ENCODE measurements at places on chromosomes 6 and 20. TPM values are rescaled to one million over a fixed set of nuclear protein-coding genes. Genes with fewer than 3 reads are reported as not detected.

MYLIP gene
- 86.8 TPM for polyA plus RNA-seq

CST4 gene
- polyA plus RNA-seq: not detected

CRYBG1 gene
- polyA plus RNA-seq: 10.1 TPM

ADGRB3 gene
- not detected for polyA plus RNA-seq

ADGRG6 gene
- polyA plus RNA-seq: not detected

SRMS gene
- polyA plus RNA-seq: not detected

PPP1R16B gene
- 13.4 TPM for polyA plus RNA-seq

KHDRBS2 gene
- not detected for polyA plus RNA-seq

SLC17A3 gene
- polyA plus RNA-seq: not detected

DUSP15 gene
- polyA plus RNA-seq: not detected

CNKSR3 gene
- polyA plus RNA-seq: not detected

DNA sequence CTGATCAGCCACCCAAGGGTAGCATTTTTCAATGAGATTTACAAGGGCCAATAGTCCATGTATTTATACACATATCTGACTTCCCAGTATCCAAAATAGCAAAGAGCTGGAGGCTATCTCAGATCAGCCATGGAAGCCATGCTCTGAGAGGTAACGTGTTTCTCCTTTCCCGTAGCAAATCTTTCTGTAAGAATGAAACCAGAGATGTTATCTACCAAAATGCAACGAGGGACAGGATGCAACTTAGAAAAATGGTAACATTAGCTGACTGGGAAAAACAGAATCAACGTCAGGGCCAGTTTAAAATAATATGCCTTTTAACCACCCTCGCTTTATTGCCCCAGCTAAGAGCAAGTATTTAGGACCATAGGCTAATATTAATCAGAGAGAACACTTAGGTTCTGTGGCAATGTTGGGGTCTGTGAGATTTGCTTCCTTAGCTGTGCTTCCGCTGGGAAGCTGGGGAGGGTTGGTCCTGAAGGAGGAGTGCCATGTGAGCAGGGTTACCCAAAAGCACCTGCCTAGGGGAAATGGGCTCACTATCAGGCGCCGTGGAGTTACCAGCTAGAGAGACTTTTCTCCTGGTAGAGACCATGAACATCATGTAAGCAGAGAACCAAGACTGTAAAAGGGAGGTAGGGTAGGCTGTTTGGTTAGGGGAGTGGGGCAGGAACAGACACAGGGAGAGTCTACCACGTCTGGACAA lies 1.2 kb downstream of the ZNF831 start:
- peak; percentile 60 for DNase-seq

- no peak for DNase-seq
These were observed 14.2 kb downstream of the PAX1 start for GRCh38 chr20:21719592-21720214.

- DNase-seq: no peak
These were observed 453.5 kb upstream of the JARID2 start for GRCh38 chr6:14792118-14792955.

DNA sequence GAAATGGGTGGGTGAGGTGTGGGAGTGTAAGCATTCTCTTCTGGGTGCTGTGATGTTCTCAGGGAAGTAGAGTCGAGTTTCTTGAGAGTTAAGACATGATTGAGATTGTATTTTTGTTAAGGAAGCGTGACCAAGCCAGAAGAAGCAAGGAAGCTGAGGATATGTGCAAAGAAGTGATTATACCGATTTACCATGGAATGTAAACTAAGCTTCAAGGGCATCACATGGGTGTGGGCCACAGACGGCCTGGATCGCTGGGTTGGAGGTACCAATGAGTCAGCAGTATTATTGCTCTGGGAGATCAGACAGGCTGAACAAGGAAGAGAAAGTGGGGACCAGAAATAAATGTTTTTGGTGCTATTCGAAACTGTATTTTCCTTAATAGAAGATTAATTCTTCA lies 184.1 kb upstream of the GMDS start:
- no peak for DNase-seq

DNA sequence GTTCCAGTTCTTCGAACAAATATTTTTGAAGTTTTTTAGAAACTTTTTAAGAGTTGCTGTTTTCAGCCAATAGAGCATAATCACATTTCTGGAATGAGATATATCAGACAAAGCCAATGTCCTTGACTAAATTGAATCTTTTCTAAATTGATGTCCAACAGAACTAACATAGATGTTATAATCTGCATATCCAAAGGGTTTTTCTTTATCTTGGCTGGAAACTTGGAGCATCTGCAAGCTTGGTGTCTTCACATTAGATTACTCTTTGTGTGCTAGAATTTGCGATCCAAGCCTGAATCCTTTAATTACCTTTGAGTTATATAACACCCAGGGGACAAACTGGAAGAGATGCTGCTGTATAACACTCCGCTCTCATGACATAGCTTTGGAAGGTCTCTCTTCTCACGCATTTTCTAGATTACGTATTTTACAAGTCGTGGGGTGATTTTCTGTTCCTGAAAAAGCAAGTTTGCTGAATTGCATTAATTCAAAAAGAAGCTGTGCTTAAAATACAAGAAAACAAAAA lies 64.4 kb upstream of the FUCA2 start:
- no peak for DNase-seq

DNA sequence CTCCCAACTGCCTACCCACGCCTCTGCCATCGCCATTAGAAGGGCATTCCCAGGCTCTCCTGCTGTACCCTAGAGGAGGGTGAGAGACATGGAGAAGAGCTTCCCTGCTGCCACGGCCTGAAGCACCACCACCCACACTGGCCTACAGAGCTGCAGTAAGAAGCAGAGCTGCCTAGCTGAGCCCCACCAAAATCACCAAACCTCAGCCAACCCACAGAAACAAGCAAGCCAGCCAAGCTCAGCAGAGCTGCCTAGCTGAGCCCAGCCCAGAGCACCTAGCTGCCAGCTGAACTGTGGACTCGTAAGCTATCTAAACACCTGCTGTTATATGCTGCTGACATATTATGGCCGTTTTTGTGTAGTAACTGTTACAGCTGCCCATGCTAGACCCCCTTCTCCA lies 149.2 kb downstream of the PCSK2 start:
- no peak for DNase-seq

DNA sequence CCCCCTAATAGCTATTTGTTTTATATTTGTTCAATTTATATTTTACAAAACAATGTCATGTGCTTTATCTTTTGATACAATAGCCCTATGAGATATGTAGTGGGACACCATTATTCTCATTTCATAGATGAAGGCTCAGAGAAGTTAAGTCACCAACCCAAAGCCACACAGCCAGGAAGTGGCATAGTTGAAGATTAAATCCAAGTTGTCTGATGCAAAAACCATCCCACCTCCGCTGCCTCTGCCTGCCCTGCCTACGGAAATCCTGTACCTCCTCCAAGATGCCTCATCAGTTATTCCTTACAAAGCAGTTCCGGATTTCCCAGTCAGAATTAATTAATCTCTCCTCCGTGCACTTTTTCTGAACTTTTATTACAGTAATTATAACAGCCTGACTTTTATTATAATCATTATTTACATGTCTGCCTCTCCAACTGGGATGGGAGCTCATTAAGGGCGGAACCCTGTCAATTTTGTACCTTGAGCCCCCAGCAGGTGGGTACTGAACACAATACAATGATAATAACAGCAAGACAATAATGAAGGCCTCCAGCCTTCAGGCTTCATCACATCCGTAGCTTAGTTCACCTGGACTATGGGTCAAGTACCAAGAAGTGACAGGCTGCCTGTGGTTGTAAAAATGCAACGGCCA lies 54.7 kb downstream of the LRFN2 start:
- no peak for DNase-seq

DNA sequence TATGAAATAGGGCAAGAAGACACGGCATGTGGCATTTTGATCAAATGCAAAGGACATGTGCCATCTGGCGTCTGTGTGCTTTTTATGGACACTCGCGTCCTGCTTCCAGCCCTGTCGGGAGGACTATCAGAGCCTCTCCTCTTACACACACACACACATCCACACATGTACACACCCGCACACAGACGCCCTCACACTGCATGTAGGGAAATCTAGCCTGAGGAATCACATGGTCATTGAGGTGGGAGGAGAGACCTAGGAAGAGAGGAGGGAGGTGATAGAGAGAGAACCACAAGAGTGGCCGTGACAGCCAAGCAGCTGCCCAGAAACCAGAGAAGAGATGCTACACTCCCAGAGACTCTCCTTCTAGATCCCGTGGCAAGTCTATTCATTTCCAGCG lies 105.9 kb upstream of the CDYL start:
- DNase-seq: no peak

GRCh38 chr20:49432550-49432949 lies 49.9 kb downstream of the KCNB1 start:
- no peak for DNase-seq

DNA sequence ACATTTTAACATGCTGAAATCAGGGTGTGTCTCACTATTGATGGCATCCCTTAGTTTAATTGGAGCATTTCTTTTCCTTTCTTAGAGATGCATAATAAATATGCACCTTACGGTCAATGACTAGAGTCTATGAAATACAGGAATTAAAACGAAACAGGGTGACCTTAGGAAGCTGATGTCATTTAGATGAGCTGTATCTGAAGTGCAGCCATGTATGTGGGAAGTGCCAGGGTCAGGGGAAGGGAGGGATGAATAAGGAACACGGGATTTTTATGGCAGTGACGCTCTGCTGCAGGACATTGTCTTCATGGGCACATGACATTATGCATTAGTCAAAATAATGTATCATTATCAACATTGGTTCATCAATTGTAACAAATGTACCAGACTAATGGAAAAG lies 84.0 kb downstream of the AGPAT4 start:
- DNase-seq: no peak

DNA sequence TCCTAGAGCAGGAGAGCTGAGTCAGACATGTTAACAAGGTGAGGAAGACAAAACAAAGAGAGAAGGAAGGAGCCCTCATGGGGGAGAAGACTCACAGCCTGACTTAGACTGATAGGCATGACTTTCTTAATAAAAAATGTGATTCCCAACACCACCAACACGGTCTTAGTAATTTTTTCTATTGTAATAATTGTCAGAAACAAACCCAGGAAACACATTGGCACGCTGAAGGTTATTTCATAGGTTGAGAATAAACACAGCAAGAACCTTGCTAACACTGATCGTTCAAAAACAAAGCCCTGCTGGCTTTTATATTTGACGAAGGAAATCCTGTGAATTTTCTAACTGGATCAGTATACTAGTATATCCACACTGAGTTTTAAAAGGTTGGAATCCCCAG lies 286.8 kb downstream of the HACE1 start:
- no peak for DNase-seq

DNA sequence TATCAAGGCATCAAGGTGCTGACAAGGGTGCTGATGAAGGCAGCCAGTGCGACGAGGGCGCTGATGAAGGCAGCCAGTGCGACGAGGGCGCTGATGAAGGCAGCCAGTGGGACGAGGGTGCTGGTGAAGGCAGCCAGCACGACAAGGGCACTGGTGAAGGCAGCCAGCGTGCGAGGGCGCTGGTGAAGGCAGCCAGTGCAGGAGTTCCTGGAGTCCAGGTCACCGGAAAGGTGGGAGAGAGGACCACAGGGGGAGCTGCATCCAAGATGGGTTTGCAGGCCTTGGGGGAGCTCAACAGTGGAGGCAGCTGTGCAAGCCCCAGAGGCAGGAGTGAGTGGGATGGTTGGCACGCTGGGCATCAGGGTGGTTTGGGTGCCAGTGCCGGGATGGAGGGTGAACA lies 176.3 kb downstream of the TBXT start:
- no peak for DNase-seq

DNA sequence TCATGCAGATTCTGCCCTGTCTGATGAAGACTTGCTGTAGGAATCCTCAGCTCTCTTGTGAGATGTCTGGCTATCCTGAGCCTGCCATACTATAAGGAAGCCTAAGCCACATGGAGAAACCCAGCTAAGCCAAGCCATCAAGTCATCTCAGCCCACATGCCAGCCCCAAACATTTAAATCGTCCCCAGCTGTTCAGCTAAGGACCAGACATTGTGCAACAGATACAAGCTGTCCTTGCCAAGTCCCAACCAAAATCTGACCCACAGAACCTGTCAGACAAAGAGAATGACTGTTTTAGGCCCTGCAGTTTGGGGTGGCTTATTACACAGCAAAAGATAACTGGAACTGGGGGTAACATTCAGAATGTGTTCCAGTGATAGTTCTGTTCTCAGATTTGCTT lies 36.8 kb upstream of the FOXC1 start:
- DNase-seq: no peak

- no peak for DNase-seq
These were observed at the start of gene LY86 for GRCh38 chr6:6588064-6588923. Gene LY86, plus strand, starts transcription at chr6:6588720. Its CDS starts 15 bp downstream, at chr6:6588735.

GRCh38 chr20:23585808-23586734 lies 17.8 kb upstream of the CST9L start:
- DNase-seq: no peak
